ENCODE measurements at places on chromosomes 3 and 15.
A peak's percentile ranks its signal among the peaks of the same experiment; 100 is the strongest.

DNA sequence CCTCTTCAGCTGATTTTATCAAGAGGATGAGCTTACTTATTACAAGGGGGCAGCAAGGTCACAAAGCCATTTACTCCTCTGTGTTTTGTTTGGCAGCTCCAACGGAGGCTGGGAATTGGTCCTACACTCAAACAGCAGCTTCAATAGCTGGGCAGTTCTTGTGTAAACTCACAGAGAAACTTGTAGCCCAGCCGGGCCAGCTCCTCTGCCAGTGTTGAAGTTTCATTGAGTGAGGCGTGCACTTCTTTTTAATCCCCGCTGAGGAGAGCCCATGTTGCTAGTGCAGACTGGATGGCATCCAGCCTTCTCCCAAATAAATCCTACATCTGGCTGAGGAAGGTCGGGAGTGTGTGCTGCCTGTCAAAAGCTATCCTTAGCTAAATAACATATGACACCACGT lies 59.5 kb downstream of the BFSP2 start:
- no peak for DNase-seq

DNA sequence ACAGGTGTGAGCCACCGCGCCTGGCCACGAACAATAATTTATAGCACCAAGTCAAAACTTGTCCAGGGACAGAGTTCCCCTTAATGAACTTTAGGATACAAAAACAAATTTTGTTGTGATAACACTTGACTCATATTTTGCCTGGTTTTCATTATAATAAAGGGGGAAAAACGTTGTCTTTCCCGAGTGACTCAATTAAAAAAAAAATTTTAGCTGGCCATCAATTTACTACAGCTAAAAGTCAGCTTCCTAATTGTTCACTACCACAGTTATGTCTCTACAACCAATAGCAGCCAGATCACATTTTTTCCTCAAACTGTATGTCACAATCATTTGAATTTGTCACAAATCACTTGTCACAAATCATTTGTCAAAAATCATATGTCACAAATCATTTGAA lies 116.0 kb downstream of the P3H2 start:
- no peak for DNase-seq

DNA sequence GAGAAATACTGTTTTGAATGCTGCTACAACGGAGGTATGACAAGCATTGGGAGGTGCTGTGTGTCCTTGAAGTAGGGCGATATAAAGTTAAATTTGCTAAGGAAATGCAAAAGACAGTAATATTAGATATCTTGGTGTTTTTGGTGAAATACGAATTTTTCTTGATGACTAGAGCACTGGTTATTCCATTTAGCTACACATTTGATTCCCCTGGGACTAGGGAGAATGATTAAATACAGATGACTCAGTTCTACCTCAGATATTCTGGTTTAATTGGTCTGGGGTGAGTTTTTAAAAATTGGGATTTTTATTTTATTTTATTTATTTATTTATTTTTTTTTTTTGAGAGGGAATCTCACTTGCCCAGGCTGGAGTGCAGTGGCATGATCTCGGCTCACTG lies 18.7 kb upstream of the GADL1 start:
- no peak for DNase-seq

- DNase-seq, result no peak
Observed at GRCh38 chr3:20666091-20666490, 480.1 kb upstream of the SGO1 start.

GRCh38 chr3:139534455-139534812 lies 5.1 kb downstream of the RBP1 start:
- DNase-seq, result no peak

- no peak for DNase-seq
Observed at GRCh38 chr3:174538151-174538550, 321.0 kb upstream of the NAALADL2 start.

GRCh38 chr3:103991461-103992115 lies 1375.1 kb upstream of the ALCAM start:
- DNase-seq, result no peak

- DNase-seq, result no peak
Observed at GRCh38 chr15:25391971-25392721, 46.7 kb downstream of the UBE3A start.

- DNase-seq, result no peak
Observed at GRCh38 chr3:106059953-106060517, 191.2 kb upstream of the CBLB start.

- peak; percentile 73 for DNase-seq
Observed at GRCh38 chr3:11835028-11835639, 11.6 kb downstream of the TAMM41 start.

DNA sequence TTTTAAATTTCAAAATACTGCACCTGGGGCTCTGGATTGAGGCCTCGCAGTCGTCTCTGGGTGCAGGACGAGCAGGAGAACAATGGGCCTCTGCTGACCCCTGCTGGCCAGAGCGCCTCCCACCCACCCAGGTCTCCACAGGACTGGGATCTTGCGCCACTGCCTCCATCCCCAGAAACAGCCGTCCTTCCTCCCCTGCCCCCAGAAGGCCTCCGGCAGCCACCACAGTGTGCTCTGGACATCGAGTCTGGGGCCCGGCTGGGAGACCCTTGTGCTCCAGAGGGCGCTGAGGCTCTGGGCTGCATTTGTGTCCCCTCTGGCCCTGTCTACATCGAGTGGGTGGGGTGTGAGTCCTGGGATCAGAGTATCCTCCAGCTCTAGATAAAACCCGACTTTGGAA lies 6.7 kb upstream of the ACSBG1 start:
- DNase-seq, result peak; percentile 60

DNA sequence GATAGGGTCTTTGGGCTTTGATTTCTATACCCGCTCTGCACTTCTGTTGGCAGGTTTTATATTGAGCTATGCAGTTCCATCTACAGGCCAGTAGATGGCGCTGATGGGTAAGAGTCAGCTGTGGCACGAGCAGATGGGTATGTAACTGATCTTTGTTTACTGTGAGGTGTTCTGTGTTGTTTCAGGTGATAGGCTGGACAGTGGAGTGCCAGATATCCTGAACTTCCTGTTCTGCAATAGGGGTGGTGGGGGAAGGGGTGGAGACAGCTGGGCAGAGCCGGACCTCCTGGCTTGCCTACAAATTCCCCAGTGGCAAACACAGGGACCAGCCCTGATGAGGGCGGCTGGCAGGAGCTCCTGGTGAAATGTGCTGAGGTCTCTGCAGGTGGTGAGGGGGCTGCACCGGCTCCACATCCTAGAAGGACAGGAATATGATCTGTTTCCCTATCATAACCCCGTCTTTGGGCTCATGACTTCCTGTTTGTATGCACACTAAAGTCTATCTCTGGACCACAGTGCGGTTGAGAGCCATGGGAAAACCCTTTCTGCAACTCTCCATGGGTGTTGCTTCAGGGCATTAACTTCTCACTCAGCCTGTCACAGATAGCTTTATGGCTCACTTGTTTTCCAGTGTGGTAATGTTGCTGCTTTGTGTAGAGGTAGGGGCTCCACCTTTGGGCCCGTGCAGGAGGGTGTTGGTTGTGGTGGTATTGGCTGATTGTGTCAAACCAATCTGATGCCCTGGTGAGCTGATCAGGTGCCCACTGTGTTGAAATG lies 13.4 kb upstream of the FAM98B start:
- peak; percentile 92 for DNase-seq

DNA sequence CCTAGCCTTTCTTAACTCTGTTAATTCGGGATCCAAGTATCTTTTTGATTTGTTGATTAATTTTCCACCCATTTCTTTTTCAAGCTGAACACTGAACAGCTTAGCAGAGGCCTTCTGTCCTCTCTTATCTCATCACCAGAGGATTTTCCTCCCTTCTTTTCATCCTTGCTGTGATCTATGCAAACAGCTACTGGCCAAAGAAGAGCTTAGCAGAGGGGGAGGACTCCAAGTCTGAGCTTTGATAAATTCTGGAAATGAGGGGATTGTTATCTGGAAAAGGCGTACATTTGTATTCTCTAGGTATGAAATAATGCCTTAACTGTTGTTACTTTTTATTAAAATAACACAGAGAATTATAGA lies 13.4 kb downstream of the DZIP3 start:
- no peak for DNase-seq

DNA sequence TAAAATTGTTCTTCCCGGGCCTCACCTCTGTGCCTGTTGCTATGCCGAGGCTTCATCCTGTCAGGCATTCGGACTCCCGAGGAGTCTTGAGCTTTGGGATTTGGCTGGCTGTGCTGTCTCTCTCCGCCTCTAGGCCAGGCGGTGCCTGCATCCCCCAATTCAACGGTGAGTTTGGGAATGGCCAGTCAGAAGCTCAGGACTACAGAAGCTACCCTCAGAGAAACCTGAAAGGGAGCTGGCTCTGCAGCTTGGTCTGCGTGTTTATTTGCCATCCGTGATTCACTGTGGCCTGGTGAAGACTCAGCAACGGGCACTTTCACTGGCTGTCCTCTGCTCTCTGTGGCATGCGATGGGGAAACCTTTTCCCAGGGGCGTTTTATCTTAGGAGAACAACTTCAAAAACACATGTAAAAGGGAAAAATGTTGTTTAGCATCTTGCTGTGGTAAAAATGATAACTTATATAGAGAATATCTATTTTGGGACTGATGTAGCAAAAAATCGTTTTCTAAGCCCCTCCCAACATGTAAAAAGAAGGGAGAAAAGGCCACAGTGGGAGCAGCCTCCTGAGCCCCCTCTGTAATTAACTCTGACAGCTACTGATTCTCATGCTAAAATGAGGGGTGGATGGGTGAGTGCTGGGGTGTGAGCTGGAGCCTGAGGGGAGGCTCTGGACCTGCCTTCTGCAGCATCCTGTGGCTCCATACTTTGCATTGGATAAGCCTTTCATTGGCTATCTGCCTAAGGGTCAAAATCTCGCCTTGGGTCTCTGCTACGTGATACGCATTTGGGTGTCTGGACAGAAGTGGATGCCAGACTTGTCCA lies 103.4 kb upstream of the KLHL25 start:
- no peak for DNase-seq

DNA sequence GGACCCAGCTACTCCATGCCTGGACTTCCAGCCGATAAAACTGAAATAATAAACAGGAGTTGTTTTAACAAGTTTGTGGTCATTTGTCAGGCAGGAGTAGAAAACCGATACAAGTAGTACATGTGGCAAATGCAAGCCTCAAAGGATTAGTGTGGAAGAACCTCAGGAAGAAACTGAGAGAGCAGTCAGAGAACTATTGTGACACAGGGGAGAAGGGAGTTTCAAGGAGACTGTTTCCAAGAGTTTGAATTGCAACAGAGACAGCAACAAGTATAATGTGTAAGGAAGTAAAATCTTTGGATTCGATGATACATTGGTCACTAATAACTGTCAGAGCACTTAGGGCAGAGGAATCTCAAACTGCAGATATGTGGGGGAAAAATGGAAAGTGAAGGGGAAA lies 450.6 kb upstream of the ARHGEF26 start:
- no peak for DNase-seq

DNA sequence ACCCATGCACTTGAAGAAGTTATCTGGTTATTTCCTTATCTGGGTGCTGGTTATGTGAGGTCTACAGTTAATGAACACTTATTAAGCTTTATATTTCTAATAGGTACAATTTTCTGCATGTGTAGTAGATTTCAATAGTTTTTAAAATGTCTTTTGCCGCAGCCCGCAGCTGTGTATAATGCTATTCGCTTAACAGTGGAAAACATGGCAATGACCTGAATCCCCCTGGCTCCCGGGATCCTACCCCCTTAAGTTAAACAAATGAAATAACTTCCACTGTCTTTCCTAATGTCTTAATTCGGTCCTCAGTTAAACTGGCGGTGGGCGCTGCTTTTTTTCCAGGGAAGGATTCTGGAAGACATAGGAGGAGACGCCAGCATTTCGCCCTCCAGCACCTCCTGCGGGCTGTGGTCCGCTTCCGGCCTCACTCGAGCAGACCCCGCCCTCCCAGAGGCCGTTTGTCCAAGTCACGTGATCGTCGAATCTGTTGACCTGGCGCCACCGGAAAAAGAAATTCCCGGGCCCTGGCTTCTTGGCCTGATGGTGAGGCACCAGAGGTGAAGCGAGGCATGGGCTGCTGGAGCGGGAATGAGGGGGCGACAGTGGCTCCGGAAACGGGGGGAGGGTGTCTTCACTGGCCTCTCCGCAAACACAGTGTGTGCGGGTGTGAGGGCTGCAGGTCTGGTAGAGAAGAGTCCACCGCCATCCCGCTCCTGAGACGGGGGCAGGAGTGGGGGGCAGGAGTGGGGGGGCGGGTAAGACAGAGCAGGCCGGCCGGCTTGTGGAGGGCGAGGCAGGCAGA lies 45.6 kb upstream of the CSPG4 start:
- DNase-seq, result peak; percentile 96

DNA sequence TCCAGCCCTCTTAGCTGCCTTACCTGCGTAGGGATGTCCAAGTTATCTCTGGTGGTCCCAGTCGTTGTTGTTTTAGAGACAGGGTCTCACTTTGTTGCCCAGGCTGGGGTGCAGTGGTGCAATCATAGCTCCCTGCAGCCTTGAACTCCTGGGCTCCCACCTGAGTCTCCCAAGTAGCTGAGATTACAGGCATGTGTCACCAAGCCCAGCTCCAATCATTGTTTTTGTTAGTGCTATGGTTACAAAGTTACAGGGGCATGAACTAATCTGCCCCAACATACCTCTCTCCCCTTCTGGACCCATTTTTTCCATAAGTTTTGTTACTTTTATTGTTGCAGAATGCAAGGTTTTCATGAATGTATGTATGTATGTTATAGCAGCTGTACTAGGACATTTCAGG lies 54.7 kb downstream of the CTDSPL2 start:
- no peak for DNase-seq

- DNase-seq, result no peak
Observed at GRCh38 chr3:143810166-143810952, 37.9 kb downstream of the SLC9A9 start.

DNA sequence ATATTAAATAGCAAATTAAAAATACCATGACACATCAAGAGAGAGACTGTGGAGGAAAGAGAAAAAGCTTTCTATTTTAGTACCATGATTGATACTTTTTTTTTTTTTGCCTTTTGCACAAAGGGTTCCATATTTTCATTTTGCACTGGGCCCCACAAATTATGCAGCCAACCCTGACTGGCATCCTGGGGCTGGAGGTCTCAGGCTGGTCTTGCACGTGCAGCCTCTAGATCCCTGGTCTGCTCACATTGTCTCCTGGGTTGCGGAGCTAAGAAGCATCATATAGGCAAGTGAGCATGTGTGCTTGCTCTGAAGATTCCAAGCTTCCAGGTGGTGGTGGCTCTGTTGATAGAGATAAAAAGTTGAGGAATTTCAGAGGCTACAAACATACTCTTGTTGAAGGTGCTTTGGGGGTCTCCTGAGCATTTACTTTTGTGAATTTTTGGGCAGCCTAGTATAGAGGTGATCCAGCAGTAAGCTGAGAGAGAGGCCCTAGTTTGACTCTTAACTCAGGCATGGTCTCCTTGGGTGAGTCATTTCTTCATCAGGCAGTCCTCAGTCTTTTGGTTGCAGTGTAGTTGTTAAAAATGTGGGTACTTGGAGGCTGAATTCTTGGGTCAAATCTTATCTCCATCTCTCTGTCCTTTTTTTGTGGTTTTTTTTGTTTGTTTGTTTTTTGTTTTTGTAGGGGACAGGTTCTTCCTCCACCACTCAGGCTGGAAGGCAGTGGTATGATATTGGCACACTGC lies 31.3 kb downstream of the SMAD3 start:
- no peak for DNase-seq

GRCh38 chr3:62954580-62954979 lies 79.4 kb upstream of the CADPS start:
- no peak for DNase-seq

GRCh38 chr3:135449046-135449445 lies 516.5 kb upstream of the PPP2R3A start:
- DNase-seq, result no peak

- DNase-seq, result peak; percentile 35
Observed at GRCh38 chr3:190514413-190515153, 698 bp downstream of the IL1RAP start.

- DNase-seq, result no peak
Observed at GRCh38 chr3:127483902-127484591, 106.5 kb downstream of the TPRA1 start.

All from trophoblast cell (in vitro differentiated cells and primary cell).